Neural crest cell (in vitro differentiated cells): ENCODE measurements at places on chromosomes 16 and 17. TPM values are rescaled to one million over a fixed set of nuclear protein-coding genes. Genes with fewer than 3 reads are reported as not detected.

GRCh38 chr16:55252577-55252976 lies 71.4 kb upstream of the IRX6 start:
- H3K4me1 ChIP-seq: peaks cover 3% of the 10 kb centered on the region
- H3K4me3 ChIP-seq: no peak overlapping the region
- no peaks in the 10 kb centered on the region for H3K36me3 ChIP-seq
- H3K27ac ChIP-seq: no peak overlapping the region
- H3K27me3 ChIP-seq: no peaks in the 10 kb centered on the region

DNA sequence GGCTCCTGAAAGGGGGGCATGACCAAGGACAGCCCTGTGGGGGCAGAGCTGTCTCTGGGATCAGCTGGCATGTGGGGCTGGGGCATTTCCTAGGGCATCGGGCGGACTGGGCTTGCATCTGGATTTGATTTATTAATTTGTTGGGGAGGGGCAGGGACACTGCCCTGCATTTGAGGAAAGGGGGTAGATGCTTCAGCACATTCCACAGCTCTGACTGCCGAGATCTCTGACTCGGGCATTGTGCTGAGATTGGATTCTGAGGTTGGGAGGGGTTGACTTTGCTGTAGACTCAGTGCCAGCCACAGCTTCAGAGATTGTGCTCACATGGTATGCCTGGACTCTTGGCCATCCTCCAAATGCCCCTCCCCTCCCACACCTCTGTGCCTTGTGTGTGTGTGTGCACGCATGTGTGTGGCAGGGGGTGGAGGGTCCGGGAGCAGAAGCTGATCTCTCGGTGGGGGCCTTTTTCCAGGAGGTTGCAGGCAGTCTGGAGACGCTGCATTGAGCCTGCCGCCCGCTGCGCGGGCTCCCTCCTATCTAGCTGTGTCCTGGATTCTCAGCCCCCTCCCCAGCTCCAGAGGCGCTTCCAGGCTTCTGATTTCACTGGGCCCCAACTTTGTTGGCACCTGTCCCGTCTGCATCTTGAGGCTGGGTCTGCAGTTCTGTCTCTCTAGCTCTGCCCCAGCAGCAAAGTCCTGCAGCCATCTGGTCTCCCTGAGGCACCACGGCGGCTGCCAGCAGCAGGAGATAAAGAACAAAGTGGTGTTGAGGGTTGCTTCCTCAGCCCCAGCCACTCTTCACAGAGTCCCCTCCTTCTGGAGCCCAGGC lies 14.9 kb downstream of the IGFBP4 start:
- no peaks in the 10 kb centered on the region for H3K27me3 ChIP-seq
- H3K36me3 ChIP-seq: peaks cover 3% of the 10 kb centered on the region

GRCh38 chr17:75516619-75517296 lies 430 bp downstream of the TSEN54 start:
- no peak overlapping the region for H3K27ac ChIP-seq
- H3K27me3 ChIP-seq: no peaks in the 10 kb centered on the region
- peaks cover 3% of the 10 kb centered on the region for H3K36me3 ChIP-seq
- peak overlapping the region; percentile 90 for H3K4me3 ChIP-seq
- peak; percentile 50 for DNase-seq

DNA sequence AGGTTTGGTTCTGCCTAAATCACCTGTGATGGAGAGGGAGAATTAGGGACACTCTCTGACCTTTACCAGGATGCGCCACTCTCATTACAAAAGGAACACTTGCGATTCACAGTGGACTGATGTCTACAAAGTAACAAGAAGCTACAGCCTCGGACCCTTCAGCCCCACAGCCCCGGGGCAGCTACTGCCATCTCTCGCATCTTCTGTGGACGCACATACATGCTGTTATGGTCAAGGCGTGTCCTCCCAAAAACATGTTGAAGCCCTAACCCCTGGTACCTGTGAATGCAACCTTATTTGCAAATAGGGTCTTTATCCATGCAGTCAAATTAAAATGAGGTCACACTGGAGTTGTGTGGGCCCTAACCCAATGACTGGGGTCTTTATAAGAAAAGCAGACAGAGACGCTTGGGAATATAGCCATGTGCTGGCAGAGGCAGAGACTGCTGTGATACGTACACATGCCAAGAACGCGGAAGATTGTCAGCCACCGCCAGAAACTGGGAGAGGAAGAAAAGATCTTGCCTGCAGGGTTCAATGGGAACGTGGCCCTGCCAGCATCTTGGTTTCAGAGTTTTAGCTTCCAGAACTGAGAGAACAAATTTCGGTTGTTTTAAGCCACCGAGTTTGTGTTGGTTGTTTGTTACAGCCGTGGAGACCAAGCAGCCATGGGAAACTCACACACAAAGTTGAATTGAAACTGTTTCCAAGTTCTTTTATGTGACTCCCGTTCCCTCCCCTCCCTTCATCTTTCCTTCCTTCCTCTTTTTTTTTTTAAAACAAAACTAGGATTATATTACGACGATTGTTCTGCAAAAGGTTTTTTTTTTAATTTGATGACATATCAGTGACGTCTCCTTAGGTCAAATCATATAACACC lies 23.1 kb downstream of the ATP2C2 start:
- H3K36me3 ChIP-seq: no peaks in the 10 kb centered on the region
- no peak for DNase-seq
- no peak overlapping the region for H3K4me3 ChIP-seq
- no peak overlapping the region for H3K27ac ChIP-seq
- H3K4me1 ChIP-seq: peaks cover 6% of the 10 kb centered on the region
- no peaks in the 10 kb centered on the region for H3K27me3 ChIP-seq

DNA sequence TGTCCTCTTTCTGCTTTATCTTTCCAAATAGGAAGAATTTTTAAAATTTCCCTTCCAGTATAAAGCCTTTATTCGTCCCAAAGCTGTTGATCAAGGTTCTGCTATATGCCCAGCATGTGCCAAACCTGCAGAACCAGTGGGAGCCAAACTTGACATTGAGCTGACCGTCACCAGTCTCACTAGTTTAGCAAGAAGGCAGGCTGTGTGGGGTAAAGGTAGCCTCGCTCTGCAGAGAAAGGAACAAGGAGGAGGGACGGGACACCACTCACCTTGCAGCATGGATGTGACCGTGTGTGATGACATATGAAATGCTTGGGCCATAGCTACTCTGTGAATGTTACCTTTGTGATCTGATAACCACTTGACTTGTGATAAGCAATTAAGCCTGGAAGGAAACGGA lies 392.2 kb downstream of the CPPED1 start:
- DNase-seq: no peak
- H3K4me1 ChIP-seq: no peaks in the 10 kb centered on the region
- H3K27me3 ChIP-seq: no peaks in the 10 kb centered on the region
- H3K4me3 ChIP-seq: no peak overlapping the region
- no peaks in the 10 kb centered on the region for H3K36me3 ChIP-seq
- no peak overlapping the region for H3K27ac ChIP-seq

The TM4SF5 gene
- not detected in 2 replicates for total RNA-seq

The MILR1 gene
- not detected in 2 replicates for total RNA-seq
